ENCODE measurements at places on chromosomes 7 and 10.

DNA sequence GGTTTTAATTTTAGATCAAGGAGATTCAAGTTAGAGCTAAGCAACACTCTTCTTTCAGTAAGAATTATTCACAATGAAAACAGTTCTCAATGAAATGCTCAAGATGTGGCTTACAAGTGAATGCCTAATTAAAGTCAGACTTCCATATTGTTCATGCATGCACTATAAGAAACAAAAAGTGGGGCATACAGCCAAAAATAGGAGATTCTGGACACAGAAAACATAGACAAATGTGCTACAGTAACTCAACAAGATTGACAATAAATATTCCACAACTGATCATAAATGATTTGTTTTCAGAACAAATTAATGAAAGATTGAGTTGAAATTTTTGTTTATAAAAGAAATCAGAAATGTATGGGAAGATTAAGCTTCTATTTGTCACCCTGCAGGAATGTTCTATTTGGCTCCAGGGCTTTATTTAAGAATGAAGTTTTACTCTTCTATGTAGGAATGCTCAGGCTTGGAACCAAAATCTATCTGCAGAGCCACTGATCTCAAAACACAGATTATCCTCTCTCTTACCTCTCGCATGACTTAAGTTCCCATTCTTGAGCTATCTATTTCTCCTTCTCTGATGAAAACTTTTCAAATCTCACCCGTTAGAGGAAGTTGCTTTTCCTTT is 89.0 kb upstream of the PIP4K2A start:
- no peak for DNase-seq

GRCh38 chr7:132359743-132360142 is 216.5 kb downstream of the PLXNA4 start:
- no peak for DNase-seq

DNA sequence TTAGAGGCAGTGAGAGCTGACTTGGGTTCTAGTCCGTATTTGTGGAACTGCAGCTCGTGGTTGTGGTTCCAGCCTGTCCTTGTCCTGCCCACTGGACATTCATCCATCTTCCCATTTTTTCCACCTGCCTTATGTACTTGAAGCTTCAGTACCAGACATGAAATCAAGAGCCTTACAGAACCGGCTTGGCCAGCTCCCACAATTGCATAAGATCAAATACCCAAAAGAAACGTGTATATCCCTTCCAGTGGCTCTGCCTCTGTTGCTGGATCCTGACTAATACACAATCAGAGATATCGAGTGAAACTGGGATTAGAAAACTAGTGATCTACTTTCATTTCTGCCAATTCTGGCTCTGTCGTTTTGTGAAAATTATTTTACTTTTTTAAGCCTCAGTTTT is 23.8 kb upstream of the LIPA start:
- DNase-seq: no peak

DNA sequence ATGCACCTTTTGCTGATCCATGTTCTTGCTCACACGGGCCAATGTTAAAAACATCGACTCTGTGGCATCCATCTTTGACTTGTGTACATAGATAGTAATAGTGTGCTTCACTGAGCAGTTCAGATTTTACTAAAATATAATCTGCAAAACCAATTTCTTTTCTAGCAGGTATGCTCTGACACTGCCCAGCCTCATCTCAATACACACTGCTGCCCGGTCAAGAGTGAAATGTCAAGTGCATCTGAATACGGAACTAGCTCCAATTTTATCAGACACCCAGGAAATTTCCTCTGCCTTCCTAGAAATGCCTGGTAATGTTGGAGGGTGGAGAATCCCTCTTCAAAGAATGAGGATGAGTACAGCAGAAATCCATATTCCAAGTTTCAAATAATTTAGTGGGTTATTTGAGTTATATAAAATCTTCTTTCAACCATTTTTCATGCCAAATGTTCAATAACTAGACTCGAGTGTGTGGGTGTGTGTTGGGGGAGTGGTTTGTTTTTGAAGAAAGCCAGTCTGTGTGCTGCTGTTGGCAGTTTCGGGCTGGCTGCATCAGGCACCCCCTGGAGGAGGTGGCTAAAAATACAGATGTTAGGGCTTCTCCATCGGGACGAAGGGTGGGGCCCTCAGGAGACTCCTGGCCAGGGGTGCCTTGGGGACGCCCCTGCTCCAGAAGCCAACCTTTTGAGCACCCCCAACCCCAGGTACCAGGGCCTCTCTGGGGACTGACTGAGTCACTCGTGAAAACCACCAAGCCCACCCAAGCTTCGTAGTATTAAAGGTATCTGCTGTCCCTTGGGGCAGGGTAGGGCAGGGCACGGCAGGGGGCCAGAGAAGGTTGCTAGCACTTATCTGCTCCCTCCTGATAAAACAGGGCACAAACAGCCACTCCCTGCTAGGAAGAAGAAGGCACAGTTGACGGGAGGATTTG is 15.4 kb downstream of the CTBP2 start:
- no peak for DNase-seq

GRCh38 chr10:71555087-71555723 is 158.5 kb downstream of the CDH23 start:
- DNase-seq: no peak

DNA sequence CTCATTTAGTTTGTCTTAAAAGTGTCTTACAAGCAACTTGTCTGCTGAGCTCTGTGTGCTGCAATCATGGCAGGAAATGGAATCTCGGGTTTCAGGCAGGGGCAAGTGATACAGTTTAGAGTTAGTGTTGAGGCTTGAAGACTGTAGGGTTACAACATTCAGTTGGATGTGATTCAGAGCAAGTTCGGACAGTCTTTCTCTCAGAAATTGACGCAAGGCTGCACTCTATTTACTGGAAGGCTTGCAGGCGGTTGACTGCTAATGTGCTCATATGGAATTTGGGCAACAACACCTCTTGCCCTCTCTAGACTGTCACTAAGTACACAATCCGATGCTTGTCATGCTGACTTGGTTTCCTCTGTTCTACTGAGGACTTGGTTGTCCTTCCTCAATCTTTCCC is 161.7 kb upstream of the BMPER start:
- no peak for DNase-seq

DNA sequence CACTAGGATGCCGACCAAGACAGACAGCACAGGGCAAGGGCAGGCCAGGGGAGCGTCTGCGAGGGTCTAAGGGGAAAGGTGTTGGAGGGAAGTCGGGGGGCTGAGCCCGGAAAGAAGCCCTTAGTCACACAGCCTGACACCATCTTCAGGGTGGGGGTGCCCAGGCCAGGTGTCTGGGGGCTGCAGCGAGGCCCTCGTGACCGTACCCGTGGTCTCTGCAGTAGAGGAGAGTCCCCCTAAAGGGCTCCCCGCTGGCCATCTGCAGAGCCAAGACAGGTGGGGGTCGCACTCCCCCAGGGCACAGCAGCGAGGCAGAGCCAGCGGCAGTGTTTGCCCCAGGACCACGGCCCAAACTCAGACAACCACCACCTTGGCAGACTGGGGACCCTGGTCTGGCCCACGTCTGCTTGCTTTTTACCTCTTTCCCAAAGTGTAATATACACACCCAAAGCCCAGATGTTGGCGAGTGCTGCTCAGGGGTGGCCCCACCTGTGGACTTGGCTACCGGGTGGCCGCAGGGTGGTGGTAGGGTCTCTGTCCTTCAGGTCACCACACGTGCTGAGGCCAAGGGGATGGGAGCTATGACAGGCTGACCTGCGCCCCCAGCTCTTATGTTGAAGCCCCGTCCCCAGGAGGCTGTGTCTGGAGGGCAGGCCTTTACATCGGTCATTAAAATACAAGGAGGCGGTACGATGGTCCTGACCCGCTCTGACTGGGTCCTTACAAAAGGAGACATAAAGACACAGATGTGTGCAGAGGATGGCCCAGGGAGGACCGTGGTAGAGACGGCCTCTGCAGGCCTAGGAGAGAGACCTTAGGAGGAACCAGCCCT is 107.4 kb downstream of the DNAJB6 start:
- DNase-seq: no peak

GRCh38 chr7:149622444-149623210 is 125.0 kb upstream of the ZNF746 start:
- DNase-seq: no peak

- no peak for DNase-seq
Measured at GRCh38 chr10:74223755-74224529, 72.9 kb downstream of the ADK start.

GRCh38 chr7:91353848-91354247 is 89.6 kb downstream of the FZD1 start:
- DNase-seq: no peak

GRCh38 chr10:131846240-131847101 is 54.3 kb upstream of the PPP2R2D start:
- no peak for DNase-seq

DNA sequence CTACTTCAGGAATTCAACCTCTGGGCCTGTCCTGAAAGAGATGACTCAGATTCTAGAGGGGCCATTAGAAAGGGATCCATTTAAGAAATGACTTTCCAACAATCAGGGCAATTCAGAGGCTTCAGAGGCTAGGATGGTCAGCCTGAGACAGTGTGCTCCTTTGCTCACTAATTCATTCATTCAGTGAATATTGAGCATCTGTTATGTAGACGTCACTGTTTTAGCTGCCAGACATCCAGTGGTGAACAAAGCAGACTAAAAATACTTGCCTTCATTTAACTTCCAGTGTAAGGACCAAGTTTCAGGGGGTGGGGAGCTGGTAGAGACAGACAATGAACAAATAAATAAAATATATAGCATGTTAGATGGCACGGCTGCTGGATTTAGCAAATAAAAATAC is 1.6 kb downstream of the KIAA1217 start:
- DNase-seq: no peak

GRCh38 chr10:124493214-124493882 is 31.7 kb downstream of the LHPP start:
- no peak for DNase-seq

GRCh38 chr10:11823122-11823988 is at the start of gene PROSER2:
Gene PROSER2 (plus strand): TSS chr10:11823356. CDS start chr10:11852078, 28,722 bp downstream.
- DNase-seq: no peak

Data from NT2/D1 (cell line).